ENCODE measurements at places on chromosomes 12 and 14. TPM values are rescaled to one million over a fixed set of nuclear protein-coding genes. Genes with fewer than 3 reads are reported as not detected.

MEG3 gene
- not detected for polyA plus RNA-seq

C12orf54 gene
- polyA plus RNA-seq, result not detected

STYX gene
- 38.0 TPM for polyA plus RNA-seq

SERPINA9 gene
- polyA plus RNA-seq, result not detected

CLECL1 gene
- not detected for polyA plus RNA-seq

BORCS5 gene
- 25.6 TPM for polyA plus RNA-seq

KCTD10 gene
- 28.6 TPM for polyA plus RNA-seq

GTF2H3 gene
- polyA plus RNA-seq, result 32.6 TPM

SLC41A2 gene
- polyA plus RNA-seq, result 0.64 TPM
